ENCODE measurements at places on chromosomes 11 and 22. TPM values are rescaled to one million over a fixed set of nuclear protein-coding genes. Genes with fewer than 3 reads are reported as not detected.

The SEC14L6 gene
- total RNA-seq, result 2.6 TPM

The TEX54 gene
- not detected for total RNA-seq

The PANX3 gene
- total RNA-seq, result not detected

The APOBEC3H gene
- not detected for total RNA-seq

The SCUBE2 gene
- total RNA-seq, result 4.8 TPM

The KCNC1 gene
- not detected for total RNA-seq

The FAM180B gene
- total RNA-seq, result 0.26 TPM

The APOL6 gene
- total RNA-seq, result 75.7 TPM

Data from articular chondrocyte of knee joint (primary cell).